ENCODE measurements at places on chromosomes 7 and 10. TPM values are rescaled to one million over a fixed set of nuclear protein-coding genes. Genes with fewer than 3 reads are reported as not detected.

DNA sequence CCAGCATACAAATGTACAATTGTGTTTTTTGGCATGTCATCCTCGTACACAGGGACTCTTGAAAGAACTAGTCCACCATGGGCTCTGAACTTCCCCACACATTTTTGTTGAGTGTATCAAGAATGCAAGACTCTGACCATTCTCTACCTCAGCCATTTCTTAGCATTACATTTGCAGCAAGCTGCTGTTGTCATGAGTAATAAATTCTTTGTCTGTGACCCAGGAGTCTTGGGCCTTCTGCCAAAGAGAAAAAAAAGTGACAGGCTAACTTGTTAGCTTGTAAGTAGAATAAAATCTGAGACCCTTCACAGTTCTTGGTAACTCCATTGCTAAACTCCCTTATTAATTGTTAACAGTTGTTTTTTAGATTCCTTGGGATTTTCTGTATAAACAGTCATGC lies 542.3 kb upstream of the MBL2 start:
- peak; percentile 85 for DNase-seq

DNA sequence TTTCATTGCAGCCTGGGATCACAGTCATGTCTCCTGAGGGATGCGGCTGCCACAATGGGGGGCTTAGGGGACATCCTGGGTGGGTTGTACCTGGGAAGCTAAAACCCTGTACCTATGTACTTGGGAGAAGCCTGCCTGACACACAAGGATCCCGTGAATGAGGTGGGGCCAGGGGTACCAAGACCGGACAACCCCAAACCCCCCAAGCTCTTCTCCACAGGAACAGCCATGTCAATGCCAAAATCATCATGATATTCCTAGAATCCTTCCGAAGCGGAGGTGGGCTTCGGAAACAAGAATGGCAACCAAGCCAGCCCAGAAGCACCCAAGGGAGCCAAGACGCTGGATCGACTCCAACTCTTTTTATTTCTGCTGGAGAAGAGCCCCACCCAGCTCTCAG lies 260.3 kb upstream of the TCERG1L start:
- DNase-seq, result no peak

DNA sequence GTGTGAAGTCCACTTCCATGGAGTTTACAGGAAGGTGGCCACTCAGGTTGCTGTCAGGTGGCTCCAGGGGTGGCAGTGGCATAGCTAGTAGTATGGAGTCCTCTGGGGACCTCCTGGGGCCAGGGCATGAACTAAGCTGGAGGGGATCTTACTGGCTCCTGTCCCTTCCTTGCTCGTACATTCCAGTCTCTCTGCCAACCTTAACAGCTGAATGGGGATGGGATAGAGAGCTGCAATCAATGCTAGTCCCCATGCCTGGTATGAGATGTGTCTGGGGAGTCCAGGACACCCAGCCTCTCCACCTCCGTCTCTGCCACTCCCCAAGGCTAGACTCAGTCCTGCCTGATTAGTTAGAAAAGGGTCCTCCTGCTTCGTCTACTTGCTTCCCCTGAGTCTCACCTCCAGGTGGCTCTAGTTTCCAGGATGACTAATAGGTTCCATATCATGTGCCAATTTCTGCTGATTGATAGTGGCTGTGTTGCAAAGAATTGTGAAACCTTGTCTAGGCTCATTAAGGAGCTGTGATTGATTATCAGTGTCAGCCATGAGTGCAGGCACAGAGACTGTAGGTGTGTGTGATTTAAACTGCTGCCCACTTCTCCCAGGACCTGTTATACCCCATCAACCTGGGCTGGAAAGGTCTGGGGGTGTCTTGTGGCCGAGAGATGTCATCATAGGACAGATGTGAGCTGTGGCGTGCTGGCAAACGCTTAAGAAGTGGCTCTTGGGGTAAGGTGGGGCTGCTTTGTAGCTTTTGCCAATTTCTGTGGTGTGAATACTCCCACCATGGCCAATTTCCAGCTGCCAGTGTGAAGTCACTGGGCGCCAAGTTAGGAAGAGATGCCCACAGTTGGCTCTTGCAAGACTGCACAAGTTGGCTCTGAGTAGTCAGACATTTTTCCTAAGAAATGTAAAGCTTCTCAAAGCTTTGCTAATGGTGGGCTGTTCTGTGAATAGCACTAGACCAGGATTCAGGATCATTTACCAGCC lies 59.8 kb downstream of the COL13A1 start:
- DNase-seq, result peak; percentile 72

DNA sequence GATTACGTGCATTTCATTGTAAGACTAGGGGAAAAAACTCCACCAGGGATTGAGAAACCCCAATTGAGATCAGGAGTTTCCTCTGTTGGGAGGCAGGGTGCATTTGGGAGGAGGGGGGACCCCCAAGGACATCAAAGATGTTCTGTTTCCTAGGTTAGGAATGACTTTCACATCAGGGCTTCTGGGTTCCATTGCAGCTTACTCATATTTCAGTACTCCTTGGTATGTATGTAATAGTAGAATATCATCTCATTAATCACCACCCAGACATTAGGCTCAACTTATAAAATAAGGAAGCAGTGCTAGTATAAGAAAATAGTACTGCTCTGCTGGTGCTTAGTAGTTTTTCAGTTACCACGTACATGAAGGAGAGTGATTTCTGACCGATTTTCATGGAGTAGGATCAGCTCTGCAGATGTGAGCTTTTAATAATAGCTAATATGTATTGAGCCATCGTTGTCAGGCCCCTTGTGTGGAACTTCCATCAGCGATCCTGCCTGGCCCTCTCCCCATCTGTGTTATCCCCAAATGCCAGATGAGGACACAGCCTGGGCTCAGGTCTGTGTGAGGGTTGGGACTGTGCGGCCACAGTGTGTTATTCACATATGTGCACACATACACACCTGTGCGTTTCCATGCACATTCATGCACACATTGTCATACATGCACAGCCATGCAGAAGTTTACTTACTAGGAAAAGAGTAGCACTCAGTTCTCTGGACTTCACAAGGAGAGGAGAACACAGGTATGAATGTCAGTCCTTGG lies 23.5 kb downstream of the UPP1 start:
- DNase-seq, result no peak

The ZCCHC24 gene
- polyA plus RNA-seq, result 0.33 TPM
